Epithelial cell of umbilical artery (primary cell): ENCODE measurements at places on chromosomes 1 and 21. TPM values are rescaled to one million over a fixed set of nuclear protein-coding genes. Genes with fewer than 3 reads are reported as not detected.

Gene SPRR2F
- not detected in 2 replicates for total RNA-seq

Gene AQP10
- total RNA-seq: under 0.01 TPM in 1 of 2 replicates, not detected in the other

Gene FCGR2B
- total RNA-seq: under 0.01 TPM in 1 of 2 replicates, not detected in the other

Gene GIPC2
- total RNA-seq: 12.7 and 29.3 TPM in 2 replicates

Gene DIO1
- not detected in 2 replicates for total RNA-seq

Gene CHAF1B
- total RNA-seq: 3.6 and 5.2 TPM in 2 replicates

Gene MFAP2
- total RNA-seq: 16.3 and 31.5 TPM in 2 replicates

Gene VCAM1
- 14.3 and 47.1 TPM in 2 replicates for total RNA-seq

Gene PTAFR
- under 0.01 TPM in 2 replicates for total RNA-seq

Gene LCE1B
- total RNA-seq: not detected in 2 replicates

Gene NKAIN1
- total RNA-seq: not detected in 2 replicates

Gene ZYG11A
- 0.65 and 0.91 TPM in 2 replicates for total RNA-seq

Gene SLC44A5
- 2.9 and 12.0 TPM in 2 replicates for total RNA-seq

Gene SERTAD4
- 1.3 and 2.3 TPM in 2 replicates for total RNA-seq

Gene DDAH1
- total RNA-seq: 34.1 and 52.3 TPM in 2 replicates

Gene TSNAX
- total RNA-seq: 31.8 and 36.8 TPM in 2 replicates

Gene EXO1
- total RNA-seq: 13.0 and 22.3 TPM in 2 replicates

Gene KANK4
- not detected in 2 replicates for total RNA-seq

Gene BMP8B
- under 0.01 and 0.15 TPM in 2 replicates for total RNA-seq

Gene CFAP107
- total RNA-seq: not detected in 2 replicates

Gene UTP25
- 4.9 and 7.0 TPM in 2 replicates for total RNA-seq

Gene SLC6A9
- total RNA-seq: 0.32 and 1.8 TPM in 2 replicates

Gene AKR7A3
- 0.30 TPM in 1 of 2 replicates, not detected in the other for total RNA-seq

Gene GREM2
- not detected in 2 replicates for total RNA-seq

Gene RCSD1
- under 0.01 and 0.15 TPM in 2 replicates for total RNA-seq

Gene FCAMR
- not detected in 2 replicates for total RNA-seq

Gene TMEM269
- total RNA-seq: not detected in 2 replicates

Gene HCRTR1
- under 0.01 and 1.1 TPM in 2 replicates for total RNA-seq

Gene C2CD4D
- total RNA-seq: not detected in 2 replicates

Gene ATP1A4
- total RNA-seq: not detected in 2 replicates

Gene KCNA2
- total RNA-seq: not detected in 2 replicates

Gene HSPG2
- total RNA-seq: 507 and 1,288 TPM in 2 replicates

Gene FCGR1A
- total RNA-seq: not detected in 2 replicates

Gene F11R
- 104 and 115 TPM in 2 replicates for total RNA-seq

Gene TRPM2
- total RNA-seq: not detected in 2 replicates

Gene STUM
- not detected in 2 replicates for total RNA-seq

Gene LDLRAP1
- 10.4 and 11.4 TPM in 2 replicates for total RNA-seq

Gene TRIM45
- total RNA-seq: 1.4 and 3.2 TPM in 2 replicates

Gene RAB7B
- 0.15 TPM in 1 of 2 replicates, not detected in the other for total RNA-seq

Gene PPFIA4
- under 0.01 and 0.32 TPM in 2 replicates for total RNA-seq

Gene SPATA1
- 1.6 TPM in 1 of 2 replicates, not detected in the other for total RNA-seq

Gene APCS
- not detected in 2 replicates for total RNA-seq

Gene OXCT2
- 1.8 and 2.3 TPM in 2 replicates for total RNA-seq

Gene NHLH2
- under 0.01 TPM in 2 replicates for total RNA-seq

Gene LPAR3
- total RNA-seq: 0.15 TPM in 1 of 2 replicates, not detected in the other

Gene TRIM33
- 17.5 and 31.6 TPM in 2 replicates for total RNA-seq

Gene MARK1
- total RNA-seq: 0.97 and 2.0 TPM in 2 replicates

Gene JAM2
- 0.15 and 0.65 TPM in 2 replicates for total RNA-seq

Gene LRRC71
- total RNA-seq: 0.32 TPM in 1 of 2 replicates, not detected in the other

Gene CAP1
- total RNA-seq: 377 and 431 TPM in 2 replicates

Gene NTRK1
- total RNA-seq: under 0.01 TPM in 1 of 2 replicates, not detected in the other
